ENCODE measurements at places on chromosomes 4 and X.

GRCh38 chr4:915595-915994 is 16.5 kb downstream of the GAK start:
- no peak for DNase-seq

- peak; percentile 42 for DNase-seq
Observed at GRCh38 chr4:174283507-174284471, at the start of the genes CEP44 and FBXO8. Gene CEP44 (plus strand): TSS chr4:174283911. CDS start chr4:174299122, 15,211 bp downstream. Gene FBXO8 (minus strand): TSS chr4:174283667. CDS start chr4:174263092, 20,575 bp downstream.

DNA sequence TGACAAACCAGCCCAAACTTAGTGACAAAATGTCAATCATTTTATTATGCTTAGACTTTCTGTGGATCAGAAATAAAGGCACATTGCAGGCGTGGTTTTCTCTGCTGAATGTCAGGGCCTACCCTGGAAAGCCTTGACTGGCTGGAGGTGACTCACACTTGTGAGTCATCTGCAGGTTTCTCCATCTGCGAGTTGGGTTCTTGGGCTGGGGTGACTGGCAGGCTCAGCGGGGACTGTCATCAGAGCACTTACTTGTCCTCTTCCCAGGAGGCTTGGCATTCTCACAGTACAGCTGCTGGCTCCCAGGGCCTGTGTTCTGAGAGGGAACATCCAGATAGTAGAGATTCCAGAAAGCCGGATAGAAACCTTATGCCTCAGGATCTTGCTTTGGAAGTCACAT is 153.8 kb upstream of the AGA start:
- no peak for DNase-seq

DNA sequence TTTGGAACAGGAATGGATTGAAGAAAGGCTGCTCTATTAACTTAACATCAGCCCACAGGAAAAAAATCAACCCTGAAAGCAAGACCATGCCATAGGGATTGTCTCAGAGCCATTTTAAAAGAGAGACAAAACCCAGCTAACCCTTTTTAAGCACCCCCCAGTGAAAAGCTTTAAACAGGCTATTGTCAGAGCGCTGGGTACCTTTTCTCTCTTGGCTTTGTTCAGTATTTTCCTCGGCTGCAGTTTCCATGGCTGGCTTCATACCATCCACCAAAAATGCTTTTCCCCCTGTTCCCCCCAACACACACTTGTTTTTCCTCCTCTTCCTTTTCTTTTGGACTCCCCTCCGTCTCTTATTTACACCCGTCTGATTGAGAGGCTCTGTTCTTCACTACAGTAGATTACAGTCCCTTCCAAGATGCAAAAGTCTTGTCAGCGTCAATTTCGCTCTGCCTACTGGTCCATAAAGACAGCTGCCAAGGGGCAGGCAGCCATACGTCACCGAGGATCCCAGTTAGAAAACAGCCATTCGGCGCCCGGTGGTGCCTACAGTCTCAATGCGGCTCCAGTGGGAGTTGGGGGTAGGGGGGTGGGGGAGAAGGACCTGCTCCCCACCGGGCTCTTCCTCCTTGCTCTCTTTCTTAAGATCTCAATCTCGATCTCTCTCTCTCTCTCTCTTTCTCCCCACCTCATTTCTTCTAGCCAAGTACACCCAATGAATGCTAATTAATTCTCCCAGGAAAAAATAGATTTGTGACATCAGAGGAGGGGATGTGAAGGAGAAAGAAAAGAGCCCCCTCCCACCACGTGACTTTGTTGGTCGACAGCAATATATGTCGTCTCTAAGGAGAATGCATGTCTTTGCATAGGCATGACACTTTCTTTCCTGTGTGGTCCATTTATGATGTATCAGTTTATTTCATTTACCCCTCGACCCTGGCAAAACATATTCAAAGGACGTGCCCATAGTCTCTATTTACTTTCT is at the start of gene GPM6B:
GPM6B (minus strand) TSS at position 451 of the 985 bp plus-strand sequence; CDS start at position 262, 189 bp downstream.
- DNase-seq: no peak

- no peak for DNase-seq
Observed at GRCh38 chrX:79170476-79171035, 26.1 kb downstream of the GPR174 start.

DNA sequence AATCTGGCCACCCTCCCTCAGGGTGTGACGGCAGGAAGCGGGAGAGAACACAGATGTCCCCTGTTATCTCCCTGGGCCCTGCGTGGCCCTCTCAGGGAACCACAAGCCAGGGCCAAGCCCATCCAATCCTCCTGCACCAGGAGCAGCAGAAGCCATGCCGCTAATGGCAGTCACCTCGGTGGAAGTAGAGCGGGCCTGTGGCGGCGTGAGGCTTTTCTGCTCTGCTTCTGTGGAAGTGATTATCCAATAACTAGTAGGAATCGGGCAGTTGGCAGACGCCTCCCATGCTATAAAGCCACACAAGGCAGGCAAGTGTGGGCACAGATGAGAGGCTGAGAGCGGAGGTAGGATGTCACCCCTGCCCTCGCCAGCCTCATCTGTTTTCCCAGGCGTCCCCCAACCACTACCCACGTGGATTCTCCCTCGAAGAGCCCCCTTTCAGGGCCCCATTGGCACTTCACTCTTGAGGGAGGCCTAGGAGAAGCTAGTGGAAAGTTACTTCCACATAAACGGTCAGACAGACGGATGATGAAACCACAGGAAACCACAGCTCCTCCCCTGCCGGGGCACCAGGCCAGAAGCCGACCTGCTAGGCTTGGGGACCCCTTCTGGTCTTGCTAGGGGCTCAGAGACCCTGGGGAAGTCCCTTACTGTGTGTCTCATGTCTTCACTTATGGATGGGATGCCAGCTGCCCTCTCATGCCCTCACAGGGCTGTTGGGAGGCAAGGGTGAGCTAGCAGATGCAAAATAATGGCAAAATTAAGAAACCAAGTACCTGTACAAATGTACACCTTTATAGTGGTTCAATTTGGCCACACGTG is 18.8 kb upstream of the TMSB4X start:
- no peak for DNase-seq

GRCh38 chrX:49845701-49846403 is 16.7 kb downstream of the PAGE4 start:
- no peak for DNase-seq

DNA sequence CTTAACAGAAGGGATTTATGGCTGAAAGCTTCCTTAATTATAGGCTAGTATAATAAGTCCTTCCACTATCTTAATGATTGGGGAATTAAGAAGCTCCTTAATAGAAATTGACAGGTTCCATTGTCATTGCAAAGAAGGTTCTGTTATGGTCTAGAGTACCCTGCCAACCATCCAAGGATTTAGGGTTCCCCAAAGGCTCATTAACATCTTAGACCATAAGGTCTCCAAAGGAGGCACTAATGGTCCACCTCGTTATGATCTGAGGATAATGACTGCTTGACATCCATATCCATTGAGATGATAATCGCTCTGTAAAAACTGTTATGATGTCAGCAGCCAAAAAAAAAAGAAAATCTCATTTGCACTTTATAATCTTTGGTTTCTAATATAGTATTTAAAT is 441.6 kb downstream of the GBA3 start:
- DNase-seq: no peak

DNA sequence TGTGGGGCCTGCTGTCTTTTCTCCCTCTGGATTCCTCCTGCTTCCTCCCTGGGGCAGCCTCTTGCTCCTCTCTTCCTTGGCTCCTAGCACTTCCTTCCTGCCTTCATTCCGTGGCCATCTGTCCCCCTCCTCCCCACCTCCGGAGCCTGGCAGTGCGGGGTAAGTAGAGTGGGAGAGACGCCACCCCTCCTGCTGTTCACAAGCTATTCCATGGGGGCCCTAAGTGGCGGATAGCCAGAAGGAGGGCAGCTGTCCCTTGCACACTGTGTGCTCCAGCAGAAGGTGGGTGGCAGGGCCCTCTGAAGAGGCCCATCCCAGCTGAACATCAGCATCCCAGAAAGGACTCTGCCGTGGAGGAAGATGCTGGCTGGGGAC is 27.4 kb downstream of the CCNQ start:
- DNase-seq: no peak

DNA sequence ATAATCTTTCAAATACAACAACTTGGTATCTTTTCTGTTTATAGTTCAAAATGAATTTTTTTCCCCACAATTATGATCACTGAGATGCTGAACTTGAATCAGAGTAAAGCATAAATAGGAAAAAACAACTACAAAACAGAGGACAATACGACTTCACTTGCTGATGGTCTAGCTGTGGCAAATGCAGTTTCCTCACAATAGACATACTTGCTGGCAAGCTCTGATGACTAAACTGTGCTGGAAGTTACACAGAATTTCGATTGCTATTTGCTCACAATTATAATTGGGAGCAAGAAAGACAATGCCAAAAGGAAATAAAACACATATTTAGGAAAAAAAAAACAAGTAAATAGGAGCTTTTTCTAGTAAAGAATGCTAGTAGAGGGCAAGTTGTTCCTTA is 14.7 kb downstream of the VEGFC start:
- DNase-seq: no peak

GRCh38 chrX:101759000-101759399 is 99.3 kb upstream of the ARMCX2 start:
- no peak for DNase-seq

- DNase-seq: no peak
Observed at GRCh38 chr4:59655996-59656395, 1544.1 kb upstream of the ADGRL3 start.

DNA sequence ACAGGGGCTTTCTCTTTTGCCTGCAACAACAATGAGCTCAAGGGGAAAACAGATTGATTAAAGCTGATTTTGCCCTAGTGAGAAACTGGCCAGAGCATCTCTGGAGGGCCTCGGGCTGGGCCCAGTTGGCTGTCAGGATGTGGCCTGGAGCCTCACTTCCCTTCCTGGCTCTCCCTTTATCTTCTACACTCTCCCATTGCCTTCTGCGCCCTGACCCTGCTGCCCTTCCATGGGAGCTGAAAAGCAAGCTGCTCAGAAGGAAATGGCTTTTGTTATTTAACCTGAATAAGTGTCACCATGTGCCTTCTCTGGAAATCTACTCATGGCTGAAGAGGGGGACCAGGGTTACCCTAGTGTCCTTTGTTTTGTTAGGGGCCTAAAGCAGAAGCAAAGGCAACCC is 43.8 kb downstream of the NHSL2 start:
- no peak for DNase-seq

DNA sequence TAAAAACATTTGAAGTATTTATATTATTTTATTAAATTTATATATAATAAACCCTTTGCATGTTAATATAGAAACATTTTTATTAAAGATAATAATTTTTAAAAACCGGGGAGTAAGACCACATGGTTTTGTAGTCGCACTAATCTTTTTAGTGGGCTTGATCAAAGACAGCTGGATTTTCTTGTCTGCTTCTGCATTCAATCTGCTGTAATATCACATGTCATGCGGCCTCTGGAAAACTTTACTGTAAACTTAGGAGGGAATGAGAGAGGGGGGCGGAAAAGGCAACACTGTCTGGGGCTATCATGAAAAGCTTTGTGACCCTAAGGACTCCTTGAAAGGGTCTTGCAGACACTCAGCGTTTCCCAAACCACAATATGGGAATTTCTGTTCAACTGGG is 62.8 kb upstream of the NLGN4X start:
- no peak for DNase-seq

- DNase-seq: no peak
Observed at GRCh38 chr4:25484243-25484721, 107.2 kb downstream of the ANAPC4 start.

DNA sequence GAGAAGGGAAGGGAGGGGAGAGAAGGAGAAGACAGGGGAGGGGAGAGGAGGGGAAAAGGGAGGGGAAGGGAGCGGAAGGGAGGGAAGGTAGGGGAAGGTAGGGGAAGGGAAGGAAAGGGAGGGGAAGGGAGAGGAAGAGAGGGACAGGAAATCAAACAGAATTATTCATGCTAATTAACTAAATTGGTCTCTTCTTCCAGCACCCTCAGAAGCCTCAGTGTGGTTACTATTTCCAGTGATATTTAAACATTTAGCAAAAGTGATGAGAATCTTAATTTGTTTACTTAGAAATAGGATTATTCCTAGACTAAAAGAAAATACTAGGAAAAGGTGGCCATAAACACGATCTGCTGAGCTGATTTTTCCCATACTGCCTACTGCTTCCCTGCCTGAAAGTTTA is 193.1 kb upstream of the CPEB2 start:
- no peak for DNase-seq

- no peak for DNase-seq
Observed at GRCh38 chrX:84064164-84064563, 123.8 kb downstream of the RPS6KA6 start.

GRCh38 chrX:15566244-15566643 is 34.5 kb downstream of the ACE2 start:
- DNase-seq: no peak

GRCh38 chrX:77953708-77954107 is 15.7 kb downstream of the PGAM4 start:
- DNase-seq: no peak

DNA sequence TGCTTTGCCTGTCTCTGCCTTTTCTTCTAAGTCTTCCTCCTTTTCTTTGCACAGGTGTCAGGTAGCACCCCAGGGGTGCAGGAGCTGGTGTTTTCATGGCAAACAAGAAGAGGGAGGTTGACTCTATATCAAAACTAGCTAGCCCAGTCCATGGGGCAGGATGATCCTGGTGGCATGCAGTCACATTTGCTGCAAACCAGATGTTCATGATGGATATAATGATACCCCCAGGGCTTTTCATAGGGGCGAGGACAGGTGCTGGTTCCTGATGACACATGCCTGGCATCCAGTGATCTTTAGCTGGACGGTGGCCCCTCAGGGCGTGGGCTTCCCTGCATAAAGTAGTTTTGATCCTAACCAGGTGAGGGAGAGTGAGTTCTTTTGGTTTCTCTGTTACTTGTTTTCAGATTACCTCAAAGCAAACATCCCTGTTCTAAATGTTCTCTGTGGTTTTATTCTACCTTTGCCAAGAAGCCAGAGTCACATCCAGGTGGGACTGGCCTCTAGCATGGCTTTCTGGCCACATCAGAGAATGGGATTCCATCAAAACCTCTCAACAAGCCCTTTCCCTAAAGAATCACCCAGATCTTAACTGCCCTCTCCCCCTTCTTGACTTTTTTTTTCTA is 11.2 kb upstream of the UBA6 start:
- DNase-seq: no peak

GRCh38 chrX:150961631-150962030 is 21.5 kb upstream of the HMGB3 start:
- no peak for DNase-seq

DNA sequence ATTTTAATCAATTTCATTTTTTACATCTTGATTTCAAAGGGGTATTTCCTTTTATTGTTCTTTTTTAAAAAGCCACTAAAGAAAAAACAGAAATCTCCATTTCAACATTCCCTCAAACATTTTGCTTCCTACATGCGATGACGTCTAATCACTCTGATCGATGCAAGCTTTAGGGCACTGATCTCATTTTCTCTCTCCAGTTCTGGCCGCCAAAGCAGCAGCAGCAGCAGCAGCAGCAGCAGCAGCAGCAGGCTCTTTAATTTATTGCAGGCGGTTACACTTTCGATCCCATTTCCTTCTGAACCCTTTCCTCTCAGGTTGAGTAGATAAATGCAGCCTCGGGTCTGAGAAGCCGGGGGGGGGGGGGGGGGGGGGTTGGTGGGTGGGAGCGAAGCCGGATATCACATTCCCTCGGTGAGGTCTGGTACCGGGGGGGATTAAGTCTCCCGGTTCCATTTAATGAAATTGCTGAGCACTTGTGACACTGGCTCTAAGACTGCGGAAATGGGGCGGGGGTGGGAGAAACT is 3.4 kb upstream of the PCDH7 start:
- no peak for DNase-seq

Data from activated CD8-positive, alpha-beta memory T cell treated with anti-CD3 and anti-CD28 coated beads for 4 hours (primary cell).